Myometrial cell (primary cell): ENCODE measurements at places on chromosomes 4 and X. TPM values are rescaled to one million over a fixed set of nuclear protein-coding genes. Genes with fewer than 3 reads are reported as not detected.

The OPHN1 gene
- total RNA-seq: 3.5 and 4.4 TPM in 2 replicates

The COL25A1 gene
- not detected in 2 replicates for total RNA-seq

The UGT2B10 gene
- not detected in 2 replicates for total RNA-seq

The CCNB3 gene
- total RNA-seq: 0.18 and 0.29 TPM in 2 replicates

The ITIH6 gene
- total RNA-seq: not detected in 2 replicates

The SLC25A14 gene
- total RNA-seq: 3.7 and 21.6 TPM in 2 replicates
